Mammary epithelial cell (primary cell): ENCODE measurements at places on chromosomes 16 and 17. TPM values are rescaled to one million over a fixed set of nuclear protein-coding genes. Genes with fewer than 3 reads are reported as not detected.

- DNase-seq = no peak
These were observed 6.2 kb downstream of the TNP2 start for GRCh38 chr16:11262915-11263314.

FKBP10 gene
- 99.6 TPM for polyA plus RNA-seq

- no peak for DNase-seq
These were observed 15.3 kb downstream of the MLYCD start for GRCh38 chr16:83914091-83914710.

DNA sequence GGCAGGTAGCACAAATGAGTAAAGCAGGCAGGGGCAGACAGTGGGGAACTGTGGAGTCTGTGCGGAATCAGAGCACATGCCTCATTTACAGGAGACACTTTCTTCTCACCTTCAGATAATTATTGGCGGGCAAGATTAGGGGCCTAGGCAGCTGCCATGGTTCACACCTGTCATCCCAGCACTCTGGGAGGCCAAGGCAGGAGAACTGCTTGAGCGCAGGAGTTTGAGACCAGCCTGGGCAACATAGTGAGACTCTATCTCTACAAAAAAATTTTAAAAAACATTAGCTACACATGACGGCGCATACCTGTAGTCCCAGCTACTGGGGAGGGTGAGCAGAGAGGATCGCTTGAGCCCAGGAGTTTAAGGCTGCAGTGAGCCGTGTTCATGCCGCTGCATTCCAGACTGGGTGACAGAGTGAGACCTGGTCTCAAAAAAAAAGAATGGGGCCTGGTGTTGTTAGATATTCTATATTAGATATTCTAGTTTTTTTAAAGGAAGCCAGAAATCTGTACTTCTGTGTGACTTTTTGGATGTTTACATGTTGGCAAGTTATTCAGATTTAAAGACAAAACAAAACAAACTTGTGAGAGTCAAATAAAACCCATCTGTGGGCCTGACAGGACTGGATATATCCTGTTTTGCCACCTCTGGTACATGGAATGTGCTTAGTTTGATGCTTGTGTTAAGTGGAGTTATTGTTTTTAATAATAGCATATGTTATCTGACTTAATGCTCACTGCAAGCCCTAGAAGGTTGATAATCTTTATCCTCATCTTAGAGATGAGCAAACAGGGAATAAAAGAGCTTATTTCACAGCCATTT lies 4.9 kb upstream of the LPCAT2 start:
- no peak for DNase-seq

GRCh38 chr16:11976850-11977375 lies 379 bp downstream of the SNX29 start:
- DNase-seq = no peak

DNA sequence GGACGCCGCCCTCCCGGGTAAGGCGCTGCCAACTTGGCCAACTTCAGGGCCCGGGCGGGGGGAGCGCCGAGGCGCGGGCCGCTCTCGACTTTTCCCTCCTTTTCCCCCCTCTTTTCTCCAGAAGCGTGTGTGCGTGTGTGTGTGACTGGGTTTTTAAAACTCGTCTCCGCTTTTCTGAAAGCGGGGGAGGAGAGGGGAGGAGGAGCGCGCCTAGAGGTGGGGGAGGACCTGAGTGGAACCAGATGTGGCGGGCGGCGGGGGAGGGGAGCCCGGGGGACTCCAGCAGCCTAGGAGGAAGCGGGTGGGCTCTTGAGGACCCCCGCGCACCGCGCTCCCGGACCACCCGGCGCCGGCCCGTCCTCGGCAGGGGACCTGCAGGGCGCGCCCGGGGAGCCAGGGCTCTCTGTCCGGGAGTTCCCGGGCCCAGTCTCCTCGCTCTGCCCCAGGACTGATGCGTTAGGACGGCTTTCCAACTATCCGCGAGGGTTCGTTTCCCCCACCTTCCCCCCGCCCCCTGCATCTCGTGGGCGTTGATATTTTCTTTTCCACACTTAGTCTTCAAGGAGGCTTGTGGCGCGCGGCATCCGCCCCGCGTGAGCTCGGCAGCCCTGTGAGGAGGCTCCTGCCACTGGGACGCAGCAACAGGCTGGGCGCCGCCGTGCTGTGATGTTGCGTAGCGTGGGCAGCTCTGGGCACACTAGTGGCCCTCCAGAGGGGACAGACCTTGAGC lies 599 bp downstream of the MRC2 start:
- peak; percentile 57 for DNase-seq

- no peak for DNase-seq
These were observed 122.4 kb downstream of the TOX3 start for GRCh38 chr16:52424591-52424990.

- no peak for DNase-seq
These were observed 252.9 kb upstream of the RPL38 start for GRCh38 chr17:73950593-73950914.

PLA2G10 gene
- polyA plus RNA-seq = 0.24 TPM

DNA sequence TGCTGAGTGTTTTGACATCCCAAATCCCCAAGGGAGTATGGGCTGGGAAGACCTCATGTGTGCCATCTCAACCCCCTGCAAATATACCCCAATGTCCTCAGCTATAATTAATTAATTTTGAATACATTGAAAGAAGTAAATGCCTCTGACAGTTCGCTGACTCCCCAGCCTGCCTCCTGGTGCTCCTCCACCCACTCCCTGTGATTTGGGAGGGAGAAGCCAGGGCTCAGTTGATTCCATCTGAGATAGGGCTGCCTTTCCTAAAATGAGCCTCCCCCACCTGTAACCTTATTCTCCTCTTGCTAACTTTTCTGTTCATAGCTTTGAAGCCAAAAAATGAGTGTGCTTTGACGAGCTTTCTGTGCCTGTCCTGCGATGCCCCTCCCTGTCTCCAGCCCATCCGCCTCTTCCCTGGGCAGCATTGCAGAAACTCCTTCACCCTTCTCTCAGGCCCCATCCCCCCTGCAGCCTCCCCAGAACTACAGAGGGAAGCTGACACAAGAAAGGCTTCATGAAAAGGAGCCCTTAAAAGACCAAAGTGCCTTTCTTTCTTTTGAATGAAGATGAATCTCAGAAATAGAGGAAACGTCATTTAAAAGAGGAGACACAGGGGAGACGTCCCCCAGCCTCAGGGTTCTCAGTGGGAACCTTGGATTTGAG lies 70.3 kb downstream of the HLF start:
- no peak for DNase-seq

GRCh38 chr16:8627456-8627855 lies 6.0 kb downstream of the METTL22 start:
- DNase-seq = no peak

TRPV3 gene
- 1.4 TPM for polyA plus RNA-seq

DNA sequence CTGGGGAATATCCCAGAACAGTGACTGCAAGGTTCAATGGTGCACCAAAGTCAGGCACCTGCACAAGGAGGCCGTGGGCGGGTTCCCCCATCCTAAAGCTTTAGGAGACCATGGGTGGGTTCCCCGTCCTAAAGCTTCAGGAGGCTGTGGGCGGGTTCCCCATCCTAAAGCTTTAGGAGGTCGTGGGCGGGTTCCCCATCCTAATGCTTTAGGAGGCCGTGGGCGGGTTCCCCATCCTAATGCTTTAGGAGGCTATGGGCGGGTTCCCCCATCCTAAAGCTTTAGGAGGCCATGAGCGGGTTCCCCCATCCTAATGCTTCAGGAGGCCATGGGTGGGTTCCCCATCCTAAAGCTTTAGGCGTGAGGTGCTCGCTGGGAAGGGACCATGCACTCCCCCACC lies 313.3 kb downstream of the FOXL1 start:
- no peak for DNase-seq

- no peak for DNase-seq
These were observed 80.0 kb downstream of the USP32 start for GRCh38 chr17:60311936-60312335.

- no peak for DNase-seq
These were observed 72.3 kb downstream of the C17orf67 start for GRCh38 chr17:56761387-56761786.
